Breast epithelium (tissue), 4 donors: ENCODE measurements at places on chromosomes 7 and 10. TPM values are rescaled to one million over a fixed set of nuclear protein-coding genes. Genes with fewer than 3 reads are reported as not detected.

DNA sequence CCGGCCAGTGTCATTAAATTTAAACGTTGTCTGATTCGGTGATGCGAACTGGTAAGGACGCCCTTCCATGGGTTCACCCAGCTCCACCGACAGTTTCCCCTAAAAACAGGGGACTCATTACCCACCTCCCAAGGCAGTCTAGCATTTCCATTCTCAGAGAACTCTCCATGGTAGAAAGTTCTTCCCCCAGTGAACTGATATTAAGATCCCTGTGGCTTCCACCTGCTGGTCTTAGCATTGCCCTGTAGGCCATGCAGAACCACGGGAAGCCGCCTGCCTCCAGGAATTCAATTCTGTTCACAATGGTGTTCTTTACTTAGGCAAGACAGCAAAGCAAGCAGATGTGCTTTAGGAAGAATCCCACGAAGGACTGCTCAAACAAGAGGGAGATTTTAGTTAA lies 128.9 kb upstream of the NANOS1 start:
- DNase-seq: no peak

DNA sequence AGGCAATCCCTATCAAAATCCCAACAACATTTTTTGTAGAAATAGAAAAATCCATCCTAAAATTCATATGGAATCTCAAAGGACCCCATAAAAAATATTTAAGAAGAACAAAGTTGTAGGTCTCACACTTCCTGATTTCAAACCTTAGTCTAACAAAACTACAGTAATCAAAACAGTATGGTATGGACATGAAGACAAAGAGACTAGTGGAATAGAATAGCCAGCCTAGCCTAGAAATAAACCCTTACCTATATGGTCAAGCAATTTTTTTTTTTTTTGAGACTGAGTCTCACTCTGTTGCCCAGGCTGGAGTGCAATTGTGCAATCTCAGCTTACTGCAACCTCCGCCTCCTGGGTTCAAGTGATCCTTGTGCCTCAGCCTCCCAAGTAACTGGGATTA lies 3.6 kb upstream of the TMEM120A start:
- DNase-seq: no peak

MYOZ1 gene
- 1.2 TPM for total RNA-seq

DNA sequence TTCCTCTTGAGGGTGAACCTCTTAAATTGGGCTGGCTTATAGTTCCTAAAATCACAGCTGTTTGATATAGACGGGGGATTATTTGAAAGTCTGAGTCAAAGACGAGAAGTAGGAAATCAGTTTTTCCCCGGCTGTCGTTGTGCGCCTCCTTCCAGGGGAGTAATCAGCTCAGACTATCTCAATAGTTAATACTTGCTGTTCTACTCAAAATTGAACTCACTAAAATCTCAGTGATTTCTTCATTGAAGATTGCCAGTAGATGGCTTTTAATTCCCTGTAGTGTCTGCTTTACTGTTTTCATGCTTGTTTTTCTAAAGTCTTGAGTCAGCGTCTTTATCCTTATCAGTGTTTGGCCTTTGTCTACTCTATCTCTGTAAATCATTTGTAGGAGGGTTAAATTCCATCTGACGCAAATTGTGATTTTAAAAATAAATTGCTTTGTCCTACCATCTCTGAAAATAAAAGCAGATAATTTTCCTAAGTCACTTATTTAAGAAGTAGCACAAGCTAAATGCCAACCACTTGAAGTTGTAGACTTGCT lies 47.3 kb downstream of the CNNM2 start:
- no peak for DNase-seq

- no peak for DNase-seq
Observed at GRCh38 chr10:33012306-33012705, 54.3 kb upstream of the ITGB1 start.

GRCh38 chr10:125144693-125145623 lies 15.4 kb downstream of the CTBP2 start:
- no peak for DNase-seq

DNA sequence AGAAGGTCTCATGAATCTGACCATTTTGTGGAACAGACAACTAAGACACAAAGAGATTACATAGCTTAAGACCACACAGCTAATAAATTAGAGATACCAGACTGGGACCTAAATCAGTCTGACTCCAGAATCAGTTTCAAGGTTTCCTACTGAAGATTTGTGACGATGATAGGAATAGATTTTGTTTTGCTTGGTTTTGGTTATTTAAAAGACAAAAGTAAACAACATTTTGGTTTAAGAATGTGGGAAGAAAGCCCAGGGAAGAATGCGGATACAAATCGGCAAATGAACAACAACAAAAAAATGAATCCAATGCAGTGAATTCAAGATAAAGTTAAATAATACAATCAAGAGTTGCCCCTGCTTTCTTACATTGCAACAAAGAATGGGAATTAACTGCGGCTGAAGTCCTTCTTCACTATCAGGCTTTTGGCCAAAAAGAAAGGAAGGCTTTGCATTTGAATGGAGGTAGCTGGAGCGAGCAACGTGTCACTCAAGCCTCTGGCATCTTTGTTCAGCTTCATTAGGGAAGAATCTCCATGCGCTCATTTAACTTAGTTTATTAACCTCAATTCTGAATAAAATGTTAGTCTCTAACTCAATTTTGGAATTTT lies 210.8 kb downstream of the ADAM12 start:
- DNase-seq: no peak

- no peak for DNase-seq
Observed at GRCh38 chr7:30148951-30149459, 14.2 kb downstream of the MTURN start.

GRCh38 chr7:7816084-7816483 lies 97.7 kb upstream of the RPA3 start:
- DNase-seq: no peak

DNA sequence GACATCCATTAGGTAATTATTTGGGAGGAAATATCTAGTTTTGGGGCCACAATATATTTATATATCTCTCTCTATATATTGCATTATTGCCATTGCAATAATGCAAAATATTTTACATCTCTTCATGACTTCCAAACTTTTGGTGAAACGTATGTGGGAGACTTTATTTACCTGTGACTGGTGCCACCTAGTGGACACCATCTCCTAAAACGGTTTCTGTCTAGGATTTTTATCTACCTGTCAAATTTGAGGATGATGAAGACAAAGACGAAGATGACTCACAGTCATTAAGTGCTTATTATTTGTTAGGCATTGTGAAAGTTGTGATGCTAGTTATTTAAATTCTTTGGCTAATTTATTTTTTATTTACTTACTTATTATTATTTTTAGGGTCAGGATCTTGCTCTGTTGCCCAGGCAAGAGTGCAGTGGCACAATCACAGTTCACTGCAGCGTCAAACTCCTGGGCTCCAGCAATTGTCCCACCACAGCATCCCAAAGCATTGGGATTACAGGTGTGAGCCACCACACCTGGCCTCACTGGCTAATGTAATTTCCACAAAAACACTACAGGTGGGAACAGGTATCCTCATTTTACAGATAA lies 18.7 kb upstream of the CBLL1 start:
- DNase-seq: no peak
